Renal pelvis (tissue), 12 donors: ENCODE measurements at places on chromosomes 5 and 9. TPM values are rescaled to one million over a fixed set of nuclear protein-coding genes. Genes with fewer than 3 reads are reported as not detected.

DNA sequence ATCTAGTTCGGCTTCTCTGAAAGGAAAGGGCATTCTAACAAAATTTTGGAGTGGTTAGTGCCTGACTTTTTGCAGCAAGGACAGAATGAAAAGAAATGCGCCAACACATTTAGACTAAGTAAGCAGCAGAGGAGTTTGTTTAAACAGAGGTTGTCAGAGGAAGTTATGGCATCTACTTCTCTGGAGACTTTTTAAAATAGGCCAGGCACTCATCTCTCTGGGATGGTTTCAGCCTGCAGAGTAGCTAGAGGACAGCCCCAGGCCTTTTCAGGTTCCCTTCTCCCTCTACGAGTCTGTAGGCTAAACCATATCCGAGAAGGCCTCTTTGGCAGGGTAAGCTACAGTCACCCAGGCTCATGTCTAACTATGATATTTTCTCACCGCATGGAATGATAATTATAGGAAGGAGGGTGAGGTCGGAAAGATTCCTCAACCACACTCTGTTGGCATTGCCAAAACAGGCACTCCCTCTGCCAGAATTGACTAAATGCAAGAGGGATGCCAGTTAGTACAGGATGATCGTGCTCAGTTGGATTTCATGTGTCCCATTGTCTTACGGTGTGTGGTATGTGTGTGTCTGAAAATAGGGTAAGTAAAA lies 1.4 kb upstream of the CTXN3 start:
- no peak for DNase-seq

- DNase-seq, result no peak
These were observed 598 bp downstream of the RGP1 start for GRCh38 chr9:35749515-35750255.

DNA sequence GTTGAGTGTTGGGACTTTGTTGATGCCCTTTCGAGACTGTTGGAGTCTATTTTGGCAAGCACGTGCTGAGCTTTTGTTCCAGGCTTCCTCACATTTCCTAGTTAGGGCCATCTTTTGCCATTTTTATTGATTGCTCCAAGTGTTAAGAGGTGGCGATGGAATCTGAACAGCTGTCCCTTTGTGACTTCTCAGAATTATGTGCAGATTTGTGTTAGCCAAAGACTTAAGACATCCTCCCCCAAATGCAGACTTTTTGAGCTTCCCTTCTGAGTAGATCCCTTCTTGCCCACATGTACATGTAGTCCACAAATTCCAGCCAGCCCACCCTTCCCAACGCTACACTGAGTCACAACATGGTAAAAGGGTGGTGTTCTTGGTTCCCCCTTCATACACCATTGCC lies 59.2 kb downstream of the SPIN1 start:
- DNase-seq, result no peak

DNA sequence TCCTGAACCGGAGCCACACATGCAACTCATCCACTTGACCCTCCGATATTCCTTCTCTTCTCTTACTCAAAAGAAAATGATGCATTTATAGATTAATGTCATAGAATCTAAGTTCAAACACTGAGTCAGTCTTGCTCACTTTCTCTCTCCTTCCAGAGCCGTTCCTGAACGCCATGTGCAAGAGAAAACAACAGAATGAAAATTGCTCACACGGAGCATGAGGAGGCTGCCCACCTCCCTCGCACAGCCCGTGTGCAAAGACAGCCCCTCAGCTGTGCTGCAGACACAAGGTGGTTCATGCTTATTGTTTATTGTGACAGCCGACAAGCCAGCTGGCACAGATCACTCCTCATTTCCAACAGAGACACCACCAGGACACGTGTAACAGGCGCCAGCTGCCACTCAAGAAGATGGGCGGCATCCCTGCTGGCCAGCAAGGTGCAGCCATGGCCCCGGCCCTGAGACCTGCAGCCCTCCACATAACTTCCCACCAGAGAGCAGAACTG lies 290.8 kb downstream of the GLIS3 start:
- DNase-seq, result no peak

- DNase-seq, result no peak
These were observed 18.8 kb downstream of the NUP214 start for GRCh38 chr9:131144201-131144600.

- DNase-seq, result no peak
These were observed 5.7 kb downstream of the SHB start for GRCh38 chr9:38063363-38063707.

DNA sequence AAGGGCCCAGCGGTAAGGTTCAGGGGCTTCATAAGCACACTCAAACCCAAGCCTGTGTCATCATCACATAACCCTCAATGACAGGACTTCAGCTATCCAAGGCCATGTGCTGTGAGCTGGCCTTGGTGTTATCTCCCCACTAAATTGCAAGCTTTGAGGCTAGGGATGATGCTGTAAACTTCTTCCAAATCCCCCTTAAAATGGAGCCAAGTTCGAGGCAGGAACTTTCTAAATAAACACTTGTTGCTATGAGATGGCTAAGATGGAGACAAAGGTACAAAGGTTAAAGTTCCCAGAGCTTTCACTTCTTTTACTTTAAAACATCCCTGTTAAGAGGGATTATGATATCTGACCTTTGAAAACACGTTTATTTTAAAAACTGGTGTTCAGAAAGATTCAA lies 123.6 kb downstream of the MYO10 start:
- DNase-seq, result no peak

DNA sequence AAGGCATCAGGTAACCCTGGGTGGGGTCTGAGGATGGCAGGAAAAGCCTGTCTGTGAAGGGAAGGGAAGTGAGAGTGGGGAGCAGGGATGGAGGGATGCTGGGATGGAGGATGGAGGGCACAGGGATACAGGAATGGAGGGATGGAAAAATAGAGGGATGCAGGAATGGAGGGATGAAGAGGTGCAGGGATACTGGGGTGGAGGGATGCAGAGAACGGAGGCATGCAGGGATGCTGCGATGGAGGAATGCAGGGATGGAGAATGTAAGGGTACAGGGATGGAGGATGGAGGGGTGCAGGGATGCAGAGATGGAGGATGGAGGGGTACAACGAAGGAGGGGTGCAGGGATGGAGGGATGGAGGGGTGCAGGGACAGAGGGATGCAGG lies 9.1 kb downstream of the PTGES2 start:
- no peak for DNase-seq

DNA sequence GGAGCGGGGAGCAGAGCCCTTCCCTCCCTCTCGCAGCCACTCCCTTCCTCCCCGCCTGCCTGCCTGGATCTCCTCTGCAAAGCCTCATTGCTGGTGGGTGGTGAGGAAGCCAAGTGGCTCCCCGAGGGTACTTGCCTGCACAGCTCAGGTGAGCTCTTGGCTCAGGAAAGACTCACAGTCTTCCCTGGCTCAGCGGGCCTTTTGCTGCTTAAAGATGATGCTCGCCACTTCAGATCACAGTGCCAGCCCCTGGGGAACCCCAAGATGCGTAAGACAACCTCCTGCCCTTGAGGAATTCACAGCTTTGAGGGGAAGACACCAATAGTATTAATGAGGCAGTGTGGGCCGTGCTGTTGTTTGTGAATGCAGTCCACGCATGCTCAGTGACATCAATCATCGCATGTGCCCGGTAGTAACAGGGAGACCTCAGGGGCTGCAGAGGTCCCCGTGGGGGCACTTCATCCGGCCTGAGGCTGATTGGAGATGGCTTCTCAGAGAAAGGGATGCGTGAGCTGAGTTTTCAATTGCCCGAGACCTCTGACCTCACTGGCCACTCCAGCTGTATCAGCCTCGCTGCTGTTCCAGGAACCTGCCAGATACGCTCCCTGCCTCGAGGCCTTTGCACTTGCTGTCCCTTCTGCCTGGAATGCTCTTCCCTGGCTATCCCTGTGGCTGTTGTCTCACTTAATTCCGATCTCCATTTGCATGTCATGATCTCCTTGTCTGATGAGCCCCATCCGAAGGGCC lies 36.8 kb downstream of the ERGIC1 start:
- DNase-seq, result no peak

- DNase-seq, result no peak
These were observed 266.0 kb downstream of the EFNA5 start for GRCh38 chr5:107404595-107405374.

DNA sequence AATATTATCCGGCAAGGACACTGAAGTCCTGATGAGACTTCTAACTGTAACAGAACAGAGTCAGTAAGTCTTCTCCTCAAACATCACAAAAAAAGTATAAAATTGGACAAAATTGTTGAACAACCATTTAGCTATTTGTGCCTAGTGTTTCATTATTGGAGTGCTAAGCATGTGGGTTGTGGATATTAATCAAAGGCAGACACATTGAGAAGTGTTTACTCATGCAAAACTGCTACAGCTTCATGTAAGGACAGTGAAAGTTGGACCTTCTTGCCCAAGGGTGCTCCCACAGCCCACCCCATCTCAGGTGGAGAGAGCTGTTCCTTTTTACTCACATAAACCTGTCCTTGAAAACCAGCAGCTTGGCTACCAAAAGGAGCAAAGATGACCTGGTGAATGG lies 355.1 kb upstream of the DAB2 start:
- DNase-seq, result no peak

GRCh38 chr5:90546216-90546837 lies 12.3 kb upstream of the ADGRV1 start:
- DNase-seq, result no peak

- no peak for DNase-seq
These were observed 561.3 kb downstream of the PSAT1 start for GRCh38 chr9:78858266-78858665.

GRCh38 chr9:95764533-95765319 lies 110.8 kb upstream of the ERCC6L2 start:
- no peak for DNase-seq

- DNase-seq, result no peak
These were observed 5.2 kb upstream of the RNF14 start for GRCh38 chr5:141963701-141964100.

- DNase-seq, result no peak
These were observed 221.6 kb downstream of the ACTL7B start for GRCh38 chr9:108634204-108634603.

DNA sequence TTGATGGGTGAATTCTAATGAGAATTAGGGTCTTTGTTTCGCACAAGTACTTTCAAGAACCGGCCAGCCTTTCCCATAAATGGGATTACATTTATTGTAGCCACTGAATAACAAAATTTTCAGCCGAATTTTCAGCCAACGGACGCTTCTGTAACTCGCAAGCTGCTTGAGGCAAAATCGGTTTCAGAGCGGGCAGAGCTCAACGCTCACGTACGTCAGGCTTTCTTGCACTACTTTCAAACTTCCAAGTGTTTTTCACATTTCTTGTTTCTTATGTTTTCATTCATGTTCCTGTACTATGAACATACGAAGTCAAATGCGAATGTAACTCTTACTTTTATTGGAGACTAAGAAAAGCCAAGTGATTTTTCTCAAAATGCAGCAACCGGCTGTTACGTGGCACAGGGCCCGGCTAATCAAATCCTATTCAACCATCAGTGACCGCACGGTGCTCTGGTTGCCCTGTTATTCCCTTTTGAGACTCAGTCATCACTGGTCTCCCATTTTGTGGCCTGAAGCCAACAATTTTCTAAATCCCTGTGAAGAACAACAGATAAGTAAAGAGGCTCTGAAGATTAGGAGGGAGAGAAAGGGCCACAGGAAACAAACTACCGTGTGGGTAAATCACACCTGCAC lies 68.5 kb downstream of the SLC28A3 start:
- DNase-seq, result no peak

- DNase-seq, result no peak
These were observed 59.9 kb downstream of the SUB1 start for GRCh38 chr5:32645246-32645645.

- DNase-seq, result no peak
These were observed 106.7 kb upstream of the SH3GL2 start for GRCh38 chr9:17472126-17472525.

DNA sequence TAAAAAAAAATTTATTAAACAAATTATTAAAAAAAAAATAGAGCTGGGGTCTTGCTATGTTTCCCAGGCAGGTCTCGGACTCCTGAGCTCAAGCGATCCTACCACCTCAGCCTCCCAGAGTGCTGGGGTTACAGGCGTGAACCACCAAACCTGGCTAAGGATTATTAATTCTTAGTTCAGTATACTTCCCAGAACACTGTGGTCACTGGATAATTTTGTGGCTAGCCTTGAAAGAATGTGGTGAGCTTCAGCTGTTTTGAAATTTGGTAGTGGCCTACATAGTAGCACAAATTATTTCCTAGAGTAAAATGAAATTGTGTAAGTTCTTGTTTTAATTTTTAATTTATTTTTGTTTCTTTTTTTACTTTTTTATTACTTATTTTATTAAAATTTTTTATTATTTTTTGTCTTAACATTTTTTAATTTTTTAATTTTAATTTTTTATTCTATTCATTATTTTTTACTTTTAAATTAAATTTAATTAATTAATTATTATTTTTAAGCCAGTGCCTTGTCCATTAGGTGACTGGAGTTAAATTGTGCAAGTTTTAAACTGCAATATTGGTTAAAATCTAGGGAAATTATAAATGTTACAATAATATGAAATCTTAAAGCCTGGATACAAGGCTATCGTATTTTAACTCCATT lies 23.0 kb downstream of the ARRDC3 start:
- DNase-seq, result no peak

DNA sequence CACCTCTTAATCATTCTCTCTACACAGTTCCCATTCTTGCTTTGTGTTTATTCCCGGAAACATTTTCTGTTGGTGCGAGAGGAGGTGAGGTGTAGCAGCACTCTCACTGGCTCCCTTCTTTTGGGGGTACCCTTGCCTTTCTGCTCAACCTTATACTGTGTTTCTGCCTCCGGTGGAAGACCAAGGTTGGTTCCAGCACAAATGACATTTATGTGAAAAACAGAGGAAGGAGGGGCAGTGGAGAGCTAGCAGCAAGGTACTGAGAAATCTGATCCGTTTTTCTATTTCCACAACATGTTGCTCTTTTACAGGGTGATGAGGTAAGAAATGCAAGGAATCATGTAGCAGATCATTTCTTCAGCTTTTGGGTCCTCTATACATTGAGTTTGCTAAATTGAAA lies 648.0 kb upstream of the DMAC1 start:
- no peak for DNase-seq

DNA sequence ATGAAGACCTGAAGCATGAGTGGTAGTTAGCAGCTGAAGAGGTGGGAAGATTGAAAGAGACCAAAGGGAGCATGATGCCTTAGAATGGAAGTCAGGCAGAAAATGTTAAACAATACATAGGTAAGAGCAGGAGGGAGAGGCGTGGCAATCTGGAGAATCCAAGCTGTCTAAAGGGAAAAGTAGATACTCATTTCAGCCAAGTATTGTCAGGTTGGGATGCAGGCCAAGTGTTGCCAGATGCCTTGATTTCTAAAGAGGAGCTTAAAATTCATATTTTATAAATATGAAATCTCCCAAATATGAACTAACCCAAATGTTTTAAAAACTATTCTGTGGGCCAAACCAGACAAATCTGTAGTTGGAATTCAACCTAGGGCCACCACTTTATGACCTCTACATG lies 4.2 kb downstream of the PAM start:
- no peak for DNase-seq

The TSSK1B gene
- not detected for polyA plus RNA-seq

The LVRN gene
- 1.2 TPM for polyA plus RNA-seq

The SLC6A18 gene
- 0.26 TPM for polyA plus RNA-seq

The LRRTM2 gene
- 1.7 TPM for polyA plus RNA-seq

The PAEP gene
- not detected for polyA plus RNA-seq

The ESM1 gene
- polyA plus RNA-seq, result 9.0 TPM

The BTNL8 gene
- 1.1 TPM for polyA plus RNA-seq

The RMI1 gene
- polyA plus RNA-seq, result 21.2 TPM

The OR13C2 gene
- polyA plus RNA-seq, result 0.09 TPM

The KCNV2 gene
- 0.10 TPM for polyA plus RNA-seq

The STRBP gene
- 59.4 TPM for polyA plus RNA-seq

The CDX1 gene
- 1.1 TPM for polyA plus RNA-seq

The KCTD16 gene
- polyA plus RNA-seq, result 2.3 TPM
